ENCODE measurements at places on chromosomes 5 and 9.

GRCh38 chr5:91219803-91220371 is 163.2 kb downstream of the ARRDC3 start:
- no peak for DNase-seq

- no peak for DNase-seq
These were observed 302.9 kb upstream of the PAPPA start for GRCh38 chr9:115850548-115851304.

DNA sequence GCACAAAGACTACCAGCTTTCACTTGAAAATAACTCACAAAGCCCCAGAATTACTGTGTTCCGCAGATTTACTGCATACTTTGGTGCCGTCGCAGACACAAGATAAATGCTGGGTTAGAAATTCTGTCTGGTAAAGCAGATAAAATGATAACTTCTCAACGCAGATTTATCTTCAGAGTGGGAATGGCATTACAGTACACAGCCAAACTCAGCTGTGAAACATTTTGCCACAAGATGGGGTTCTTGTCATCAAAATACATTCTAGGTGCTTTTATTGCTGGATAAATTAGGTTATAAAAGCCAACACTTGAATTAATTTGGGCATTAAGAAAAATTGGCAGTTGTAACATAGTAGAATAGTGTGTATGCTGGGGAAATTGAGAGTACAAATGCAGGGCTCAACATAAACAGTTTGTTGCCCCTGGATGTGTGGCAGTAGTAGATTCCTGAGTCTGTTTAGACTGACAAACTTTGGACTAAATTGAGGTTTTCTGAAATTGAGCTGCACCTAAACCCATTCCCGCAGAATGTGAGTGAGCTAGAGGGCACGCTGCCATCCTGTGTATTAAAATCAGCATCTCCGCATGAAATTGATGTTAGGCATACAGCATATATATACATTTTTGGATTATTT is 61.1 kb downstream of the LMNB1 start:
- DNase-seq: no peak

GRCh38 chr5:55316837-55317236 is 9.0 kb downstream of the MTREX start:
- no peak for DNase-seq

- no peak for DNase-seq
These were observed 425 bp upstream of the NFX1 start for GRCh38 chr9:33289936-33290246.

- DNase-seq: no peak
These were observed 134.4 kb downstream of the AOPEP start for GRCh38 chr9:94860678-94861588.

- no peak for DNase-seq
These were observed 46.7 kb downstream of the RASGEF1C start for GRCh38 chr5:180162304-180162661.

DNA sequence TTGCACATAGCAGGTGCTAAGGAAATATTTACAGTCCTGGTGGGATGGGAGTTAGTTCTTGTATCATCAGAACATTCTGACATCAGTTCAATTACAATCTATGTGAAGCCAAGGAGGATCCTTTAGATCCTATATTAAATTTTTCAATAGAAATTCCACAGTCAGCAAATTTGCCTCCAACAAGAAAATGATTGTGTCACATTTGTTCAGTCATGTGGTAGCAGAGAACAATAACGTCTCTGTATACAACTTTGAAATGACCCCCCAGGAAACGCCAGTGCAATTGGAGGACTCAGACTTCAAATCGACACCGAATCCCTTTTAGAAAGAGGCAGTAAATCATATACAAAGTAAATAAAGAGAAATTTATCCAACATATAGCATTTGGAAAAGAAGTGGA is 392.1 kb downstream of the DTWD2 start:
- DNase-seq: no peak

- DNase-seq: no peak
These were observed 91.8 kb upstream of the GPR151 start for GRCh38 chr5:146607659-146608332.

GRCh38 chr9:83934569-83935275 is 13.5 kb upstream of the KIF27 start:
- no peak for DNase-seq
